Cortex of kidney (tissue), 1 donor: ENCODE measurements at places on chromosomes 6 and 20.

DNA sequence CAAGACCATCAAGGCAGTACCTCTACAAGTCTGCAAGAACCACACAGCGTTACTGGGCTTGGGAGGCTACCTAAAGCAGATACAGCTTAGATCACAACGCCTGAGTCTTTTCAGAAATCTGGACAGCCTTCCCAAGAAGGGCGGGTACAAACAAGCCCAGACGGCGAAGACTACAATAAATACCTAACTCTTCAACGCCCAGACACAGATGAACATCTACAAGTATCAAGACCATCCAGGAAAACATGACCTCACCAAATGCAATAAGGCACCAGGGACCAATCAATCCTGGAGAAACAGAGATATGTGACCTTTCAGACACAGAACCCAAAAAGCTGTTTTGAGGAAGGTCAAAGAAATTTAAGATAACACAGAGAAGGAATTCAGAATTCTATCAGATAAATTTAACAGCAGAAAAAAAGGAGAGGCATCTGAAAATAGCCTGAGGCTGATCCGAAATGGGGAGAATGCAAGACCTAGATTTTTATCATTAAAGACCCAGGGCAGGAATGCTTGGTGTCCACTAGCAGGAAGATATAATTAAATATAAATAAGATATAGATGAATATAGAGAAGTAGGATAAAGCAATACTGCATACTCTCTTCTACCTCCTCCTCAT, 131.7 kb upstream of the COL21A1 start:
- DNase-seq: no peak

DNA sequence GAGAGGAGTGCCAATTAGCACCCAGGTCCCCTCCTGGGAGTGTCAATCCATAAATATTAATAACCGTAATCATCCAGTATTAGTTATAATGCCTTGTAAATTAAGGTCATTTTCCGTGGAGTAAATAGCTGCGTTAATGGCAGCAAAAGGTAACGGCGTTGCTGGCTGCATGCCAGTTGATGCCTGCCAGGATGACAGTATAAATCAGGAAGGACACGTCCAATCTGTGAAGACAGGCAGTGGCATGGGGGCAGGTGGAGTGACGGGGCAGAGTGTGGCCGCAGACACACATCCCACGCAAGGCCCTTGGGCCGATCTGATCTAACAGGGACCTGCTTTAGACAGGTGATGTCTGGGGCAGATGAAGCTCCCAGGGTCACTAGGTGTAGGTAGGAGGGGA, 49.1 kb downstream of the KCNB1 start:
- no peak for DNase-seq

DNA sequence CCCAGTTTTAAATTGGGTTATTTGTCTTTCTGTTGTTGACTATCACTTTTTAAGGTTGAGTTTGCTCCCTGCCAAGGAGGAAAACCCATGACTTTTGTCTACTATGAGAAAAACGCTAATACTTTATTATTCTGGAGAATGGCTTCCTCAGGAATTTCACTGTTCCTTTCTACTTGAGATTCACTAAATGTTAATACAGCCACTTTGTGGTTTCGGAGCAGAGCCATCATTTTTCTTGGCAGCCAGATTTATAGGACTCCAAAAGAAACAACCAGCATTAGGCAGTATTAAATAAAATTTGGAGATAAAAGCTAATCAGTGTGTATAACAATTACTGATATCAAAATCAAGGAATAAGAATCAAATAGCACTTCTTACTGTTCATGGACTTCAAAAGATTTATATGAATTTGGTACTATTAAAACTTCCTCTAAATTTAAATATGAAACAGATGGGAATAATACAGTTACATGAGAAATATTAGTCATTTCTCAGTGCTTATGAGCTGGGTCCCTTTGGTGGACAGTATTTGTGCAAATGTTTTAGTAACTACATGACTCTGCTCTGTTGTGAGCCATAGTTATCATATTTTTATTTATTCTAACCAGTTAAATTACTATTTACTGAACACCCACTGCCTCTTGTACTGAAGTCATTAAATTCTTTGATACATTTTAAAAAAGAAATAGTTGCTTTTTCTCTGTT, 64.1 kb upstream of the FBXO30 start:
- DNase-seq: no peak

DNA sequence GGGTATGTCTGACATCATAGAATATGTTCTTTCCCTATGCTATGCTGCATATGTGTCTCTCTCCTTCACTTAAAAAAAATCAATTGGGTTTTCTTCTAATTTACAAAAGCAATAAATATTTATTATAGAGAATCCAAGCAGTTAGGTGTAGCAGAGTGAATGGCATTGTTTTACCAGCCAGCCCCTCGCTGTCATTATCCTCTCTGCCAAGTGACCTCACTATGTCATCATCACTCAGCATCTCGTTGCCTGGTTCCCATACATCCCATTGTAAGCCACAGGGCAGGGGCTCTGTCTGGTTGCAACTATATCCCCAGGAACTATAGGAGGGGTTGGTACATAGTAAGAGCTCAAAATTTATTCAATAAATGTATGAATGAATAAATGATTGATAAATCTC, 31.3 kb downstream of the KIAA0319 start:
- DNase-seq: no peak

- no peak for DNase-seq
Measured at GRCh38 chr6:3751077-3751729, at the start of gene PXDC1. Gene PXDC1 (minus strand): TSS chr6:3751713. CDS start chr6:3751531, 182 bp downstream.

GRCh38 chr20:62928246-62928939, 2.1 kb upstream of the DIDO1 start:
- DNase-seq: no peak

DNA sequence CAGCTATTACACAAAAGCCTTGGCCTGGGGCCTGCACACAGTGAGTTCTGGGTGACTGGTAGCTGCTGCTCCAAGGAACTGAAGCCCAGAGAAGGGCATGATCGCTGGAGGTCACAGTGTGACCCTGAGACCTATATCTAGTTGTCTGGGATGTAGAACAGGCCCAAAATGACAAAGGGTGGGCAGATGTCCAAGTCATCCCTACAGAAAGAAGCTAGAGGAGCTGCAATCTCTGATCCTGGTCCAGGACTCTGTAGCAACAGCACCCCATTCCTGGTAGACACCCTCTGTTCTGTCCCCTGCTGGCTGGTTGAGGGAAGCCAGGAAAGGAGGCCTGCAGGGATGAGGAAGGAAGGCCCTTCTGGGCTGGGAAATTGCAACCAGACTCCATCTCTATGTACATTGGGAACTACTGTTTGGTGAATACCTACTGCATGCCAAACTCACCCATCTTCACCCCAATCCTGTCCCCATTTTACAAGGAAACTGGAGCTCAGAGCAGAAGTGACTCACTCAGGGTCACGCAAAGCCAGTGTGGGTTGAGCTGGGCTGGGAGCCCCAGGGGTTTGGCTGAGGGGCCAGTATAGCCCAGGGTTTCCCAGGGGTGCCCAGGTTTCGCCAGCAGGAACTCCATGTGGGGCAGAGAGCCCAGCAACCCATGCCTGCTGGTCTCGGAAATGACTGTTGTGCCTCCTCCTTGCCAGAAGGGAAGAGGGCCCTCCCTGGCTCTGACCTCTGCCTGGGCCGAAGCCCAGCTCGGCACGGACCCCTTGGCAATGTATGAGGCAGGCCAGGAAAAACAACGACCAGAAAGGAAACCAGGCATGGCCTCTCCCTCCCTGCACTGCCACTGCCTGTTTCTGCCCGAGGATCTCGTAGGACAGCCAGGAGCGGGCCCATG, 44.9 kb upstream of the TLDC2 start:
- no peak for DNase-seq

GRCh38 chr20:62914970-62915457, 11.3 kb downstream of the DIDO1 start:
- DNase-seq: no peak

- DNase-seq: no peak
Measured at GRCh38 chr6:36110863-36111262, 19.4 kb upstream of the MAPK13 start.

- no peak for DNase-seq
Measured at GRCh38 chr20:15619341-15619740, 953.9 kb downstream of the KIF16B start.

- no peak for DNase-seq
Measured at GRCh38 chr20:1900321-1900801, 5.2 kb downstream of the SIRPA start.

GRCh38 chr20:25289886-25290597, 42.2 kb downstream of the PYGB start:
- no peak for DNase-seq

DNA sequence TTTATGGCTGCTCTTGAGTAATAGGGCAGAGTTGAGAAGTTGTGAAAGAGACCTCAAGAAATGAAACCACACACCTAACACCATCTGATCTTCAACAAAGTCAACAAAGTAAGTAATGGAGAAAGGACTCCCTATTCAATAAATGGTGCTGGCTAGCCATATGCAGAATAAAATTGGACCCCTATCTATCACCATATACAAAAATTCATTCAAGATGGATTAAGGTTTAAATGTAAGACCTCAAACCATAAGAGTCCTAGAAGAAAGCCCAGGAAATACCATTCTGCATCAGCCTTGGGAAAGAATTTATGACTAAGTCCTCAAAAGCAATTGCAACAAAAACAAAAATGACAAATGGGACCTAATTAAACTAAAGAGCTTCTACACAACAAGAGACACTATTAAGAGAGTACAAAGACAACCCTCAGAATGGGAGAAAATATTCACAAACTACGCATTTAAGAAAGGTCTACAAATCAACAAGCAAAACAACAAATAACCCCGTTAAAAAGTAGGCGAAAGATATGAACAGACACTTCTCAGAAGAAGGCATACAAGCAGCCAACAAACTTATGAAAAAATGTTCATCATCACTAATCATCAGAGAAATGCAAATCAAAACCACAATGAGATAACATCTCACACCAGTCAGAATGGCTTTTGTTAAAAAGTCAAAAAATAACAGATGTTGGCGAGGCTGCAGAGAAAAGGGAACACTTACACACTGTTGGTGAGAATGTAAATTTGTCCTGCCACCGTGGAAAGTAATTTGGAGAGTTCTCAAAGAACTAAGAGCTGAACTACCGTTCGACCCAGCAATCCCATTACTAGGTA, 4.0 kb downstream of the MAP3K5 start:
- no peak for DNase-seq

DNA sequence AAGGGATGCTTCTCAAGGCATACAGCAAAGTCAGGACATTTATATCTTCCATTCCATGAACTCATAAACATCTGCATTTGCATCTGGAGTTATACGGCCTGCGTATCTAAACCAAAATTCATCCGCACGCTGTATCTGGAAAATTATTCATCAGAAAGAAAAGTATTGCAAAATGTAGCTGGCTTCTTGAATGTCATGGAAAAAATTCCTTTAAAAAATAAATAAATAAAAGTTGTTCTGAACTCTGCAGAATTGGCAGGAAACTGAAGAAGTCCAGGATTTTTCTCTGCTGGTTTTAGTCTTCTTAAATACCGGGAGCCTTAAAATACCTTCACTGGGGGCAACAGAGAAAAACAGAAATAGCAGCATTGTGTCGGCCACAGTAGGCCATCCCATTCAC, 23.7 kb upstream of the FOXF2 start:
- DNase-seq: no peak

DNA sequence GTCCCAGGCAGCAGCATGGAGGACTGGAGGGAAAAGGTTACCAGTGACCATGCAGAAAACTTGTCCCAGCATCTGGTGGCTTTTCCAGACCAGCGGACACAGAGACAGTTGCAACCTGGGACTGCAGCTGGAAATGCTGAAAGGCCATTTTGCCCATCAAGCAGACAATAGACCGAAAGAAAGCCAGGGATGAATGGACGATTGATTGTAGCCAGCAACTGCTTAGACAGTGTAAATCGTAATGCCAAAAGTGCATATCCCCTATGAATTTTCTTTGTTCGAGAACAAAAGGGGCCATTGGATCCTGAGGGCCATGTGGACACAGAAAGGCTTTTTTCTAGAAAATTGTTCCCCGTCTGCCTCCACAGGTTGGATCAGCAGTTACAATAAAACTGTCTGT, 115.7 kb downstream of the MBOAT1 start:
- no peak for DNase-seq

- DNase-seq: no peak
Measured at GRCh38 chr20:14477125-14477524, 139.7 kb upstream of the FLRT3 start.

DNA sequence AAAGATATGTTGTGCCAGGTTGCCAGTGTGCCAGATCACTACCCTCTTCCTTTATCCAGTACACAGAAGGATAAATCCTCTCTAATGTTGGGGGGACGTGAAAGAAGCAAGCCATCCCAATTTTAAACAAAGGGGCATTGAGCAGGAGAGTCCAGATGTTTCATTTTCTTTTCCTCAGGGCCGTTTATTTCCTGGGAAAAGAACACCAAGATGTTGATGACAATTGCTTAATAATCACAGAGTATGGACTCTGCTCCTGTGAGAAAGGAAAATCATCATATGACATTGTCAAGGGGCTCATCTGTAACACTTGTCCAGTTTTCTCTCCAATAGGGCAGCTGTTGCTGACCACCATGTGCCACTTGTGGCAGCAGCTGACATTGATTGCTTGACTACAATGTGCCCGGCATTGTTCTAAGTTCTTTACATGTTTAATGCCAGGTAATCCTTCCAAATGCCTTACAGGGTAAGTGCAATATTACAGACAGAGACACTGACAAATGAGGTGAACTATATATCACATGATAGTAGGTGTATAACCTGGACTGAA, 161.4 kb downstream of the CD109 start:
- no peak for DNase-seq

DNA sequence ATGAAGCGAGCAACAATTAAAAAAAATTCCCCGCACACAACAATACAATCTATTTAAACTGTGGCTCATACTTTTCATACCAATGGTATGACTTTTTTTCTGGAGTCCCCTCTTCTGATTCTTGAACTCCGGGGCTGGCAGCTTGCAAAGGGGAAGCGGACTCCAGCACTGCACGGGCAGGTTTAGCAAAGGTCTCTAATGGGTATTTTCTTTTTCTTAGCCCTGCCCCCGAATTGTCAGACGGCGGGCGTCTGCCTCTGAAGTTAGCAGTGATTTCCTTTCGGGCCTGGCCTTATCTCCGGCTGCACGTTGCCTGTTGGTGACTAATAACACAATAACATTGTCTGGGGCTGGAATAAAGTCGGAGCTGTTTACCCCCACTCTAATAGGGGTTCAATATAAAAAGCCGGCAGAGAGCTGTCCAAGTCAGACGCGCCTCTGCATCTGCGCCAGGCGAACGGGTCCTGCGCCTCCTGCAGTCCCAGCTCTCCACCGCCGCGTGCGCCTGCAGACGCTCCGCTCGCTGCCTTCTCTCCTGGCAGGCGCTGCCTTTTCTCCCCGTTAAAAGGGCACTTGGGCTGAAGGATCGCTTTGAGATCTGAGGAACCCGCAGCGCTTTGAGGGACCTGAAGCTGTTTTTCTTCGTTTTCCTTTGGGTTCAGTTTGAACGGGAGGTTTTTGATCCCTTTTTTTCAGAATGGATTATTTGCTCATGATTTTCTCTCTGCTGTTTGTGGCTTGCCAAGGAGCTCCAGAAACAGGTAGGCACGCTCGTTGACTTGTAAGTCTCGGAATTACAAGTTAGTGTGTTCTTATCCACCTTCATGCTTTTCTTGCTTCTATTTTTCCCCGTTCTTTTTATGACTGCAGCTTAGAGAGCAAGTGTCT, at the start of gene EDN1:
Gene EDN1, plus strand, starts transcription at position 429 of the 888 bp plus-strand sequence. Its CDS starts 269 bp downstream, at position 698.
- DNase-seq: no peak
